Cardiac fibroblast (primary cell): ENCODE measurements at places on chromosomes 16 and 17.

GRCh38 chr17:15466131-15466530, 1.3 kb downstream of the CDRT4 start:
- DNase-seq: no peak

DNA sequence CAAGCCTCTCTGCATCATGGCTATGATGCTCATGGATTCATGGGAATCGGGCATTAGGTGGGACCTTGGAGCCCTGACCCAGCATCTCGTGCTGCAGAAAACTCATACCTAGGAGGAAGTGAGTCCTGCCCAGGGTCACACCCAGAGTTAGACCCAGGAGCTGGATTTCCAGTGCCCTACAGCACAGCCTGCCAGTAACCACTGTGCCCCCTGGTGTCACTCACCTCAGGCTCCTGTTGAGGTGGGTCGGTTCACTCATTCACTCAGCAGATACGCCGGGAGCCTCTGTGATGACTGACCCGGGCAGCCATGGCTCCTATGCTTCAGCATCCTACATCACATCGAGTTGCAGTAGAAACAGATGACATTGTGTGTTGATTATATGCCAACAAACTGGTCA, 143.4 kb downstream of the MSI2 start:
- DNase-seq: no peak

GRCh38 chr17:34363183-34363661, at the start of gene CCL1:
Gene CCL1, minus strand, starts transcription at chr17:34363233. Its CDS starts 72 bp downstream, at chr17:34363161.
- DNase-seq: no peak

DNA sequence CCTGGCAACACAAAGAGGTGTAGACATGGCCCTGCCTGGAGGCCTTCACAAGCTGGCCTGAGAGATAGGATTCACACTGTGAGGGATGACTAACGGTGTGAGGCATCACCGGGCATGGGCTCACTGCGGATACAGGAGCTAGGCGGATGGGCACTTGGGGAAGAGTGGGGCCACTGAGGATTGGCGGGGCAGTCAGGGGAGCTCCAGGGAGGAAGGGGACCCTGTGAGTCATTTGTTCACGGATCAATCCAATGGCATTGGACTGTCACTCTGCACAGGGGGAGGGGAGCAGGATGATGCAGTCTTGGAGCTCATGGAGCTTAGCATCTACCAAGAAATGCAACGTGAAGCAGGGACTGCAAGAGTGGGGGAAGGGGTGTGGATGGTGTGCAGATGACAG, 117.3 kb downstream of the SDK2 start:
- DNase-seq: no peak

DNA sequence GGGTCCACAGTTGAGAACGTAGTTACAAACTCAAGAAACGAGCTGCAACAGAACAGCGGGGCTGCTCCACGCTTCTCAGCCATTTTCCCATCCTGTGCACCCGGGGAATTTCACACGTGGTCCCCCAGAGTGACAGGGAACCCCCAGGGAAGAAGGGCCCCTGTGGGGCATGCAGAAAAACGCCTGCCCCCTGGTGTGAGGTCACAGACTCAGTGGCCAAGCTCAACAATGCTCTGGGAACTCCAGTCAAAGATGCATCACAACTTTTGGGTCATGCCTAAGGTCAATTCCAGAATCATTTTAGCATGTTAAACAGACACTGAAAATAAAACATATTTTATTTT, 115.4 kb downstream of the ZNF778 start:
- DNase-seq: no peak

DNA sequence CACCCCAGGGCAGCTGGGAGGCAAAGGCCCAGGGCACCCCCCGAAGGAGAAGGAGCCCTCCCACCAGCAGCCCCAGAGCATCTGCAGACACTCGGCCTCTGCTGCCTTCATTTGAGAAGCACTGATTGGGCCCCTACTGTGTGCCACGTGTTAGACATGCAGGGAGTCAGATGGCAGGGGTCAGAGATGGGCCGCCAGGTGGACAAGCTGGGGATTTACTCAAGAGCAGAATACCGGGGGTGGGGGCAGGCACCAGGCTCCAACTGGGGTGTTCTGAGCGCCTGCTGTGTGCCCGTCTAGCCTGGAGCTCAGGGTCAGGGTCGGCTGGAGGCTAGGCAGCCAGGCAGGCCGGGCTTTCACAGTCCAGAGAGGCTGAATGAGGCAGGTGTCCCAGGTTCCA, 18.7 kb downstream of the TPSG1 start:
- DNase-seq: no peak
